ENCODE measurements at places on chromosomes 3 and 15.

DNA sequence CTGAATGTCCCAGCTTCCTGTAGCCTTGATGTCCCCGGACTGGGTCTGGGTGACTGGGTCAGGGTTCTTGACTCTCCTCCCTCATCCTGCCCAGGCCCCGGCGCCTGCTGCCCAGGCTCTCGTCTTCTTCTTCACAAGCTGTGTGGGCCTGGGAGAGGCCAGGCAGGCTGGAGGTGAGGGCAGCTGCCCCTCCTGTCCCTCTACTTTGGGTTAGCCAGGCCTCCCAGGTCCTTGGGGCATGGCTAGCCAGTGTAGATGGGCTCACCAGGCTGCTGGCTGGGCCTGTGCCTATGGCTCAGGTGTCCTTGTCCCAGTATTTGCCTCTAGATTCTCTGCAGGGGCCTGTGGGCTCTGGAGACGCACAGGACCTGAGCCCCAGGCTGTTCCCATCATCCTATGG is 31.8 kb downstream of the TKT start:
- no peak for DNase-seq

DNA sequence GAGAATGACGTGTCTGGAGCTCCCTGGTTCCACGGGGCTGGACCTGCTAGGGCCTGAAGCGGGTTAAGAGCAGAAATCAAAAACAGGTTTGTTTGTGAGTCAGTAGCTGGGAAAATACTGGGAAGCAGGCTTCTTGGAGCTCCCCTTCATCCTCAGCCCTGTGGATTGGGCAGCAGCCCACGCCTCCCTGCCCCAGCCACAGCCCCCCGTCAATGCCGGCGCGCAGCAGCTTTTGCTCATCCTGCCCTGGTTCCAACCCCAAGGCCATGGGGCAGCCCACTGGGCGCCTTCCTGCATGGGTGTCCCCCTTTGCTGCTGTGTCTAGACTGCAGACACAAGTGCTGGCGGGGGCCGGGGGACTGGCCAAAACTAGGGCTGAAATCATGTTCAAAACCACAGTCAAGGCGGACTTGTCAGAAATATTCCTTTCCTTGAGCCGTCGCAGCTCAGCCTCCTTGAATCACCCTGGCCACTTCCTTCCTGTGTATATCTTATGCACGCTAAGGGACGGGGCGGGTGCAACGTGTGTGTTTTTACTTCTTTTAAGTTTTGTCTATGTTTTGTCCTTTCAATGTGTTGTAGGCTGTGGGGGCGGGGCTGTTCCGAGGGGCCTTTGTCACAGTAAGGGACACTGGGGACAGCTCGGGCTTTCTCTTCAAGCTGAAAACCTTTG is 108.1 kb downstream of the KLF13 start:
- no peak for DNase-seq

DNA sequence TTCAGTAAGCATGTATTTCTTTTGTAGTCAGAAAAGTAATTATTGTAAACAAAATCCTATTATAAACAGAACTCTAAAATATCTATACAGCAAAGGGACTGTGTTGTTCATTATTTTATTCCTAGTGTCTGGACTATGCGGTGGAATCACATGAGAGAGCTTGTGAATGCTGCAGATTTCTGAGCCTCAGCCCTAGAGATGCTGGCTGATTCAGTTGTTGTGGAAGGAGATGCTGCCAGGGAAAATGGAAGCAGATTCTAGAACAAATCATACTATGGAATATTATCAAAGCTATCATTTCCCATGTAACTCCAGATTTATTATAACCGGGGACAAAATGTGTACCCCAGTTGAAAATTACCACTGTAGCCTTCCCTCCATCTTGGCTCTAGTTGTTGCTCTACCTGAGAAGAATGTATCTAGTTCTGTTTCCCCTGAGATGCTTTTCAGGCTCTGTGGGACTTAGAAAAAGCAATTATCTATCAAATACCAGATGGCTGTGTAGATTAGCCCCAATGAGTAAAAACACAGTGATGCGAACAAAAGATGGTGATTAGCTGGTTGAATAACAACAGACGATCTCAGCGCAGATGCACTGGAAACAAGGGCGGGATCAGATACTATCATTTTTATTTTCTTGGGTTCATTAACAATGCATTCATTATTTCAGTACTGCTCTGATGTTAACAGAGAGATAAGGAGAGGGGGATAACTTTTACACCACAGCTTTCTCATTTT is 131.3 kb downstream of the TMEM108 start:
- DNase-seq: no peak

DNA sequence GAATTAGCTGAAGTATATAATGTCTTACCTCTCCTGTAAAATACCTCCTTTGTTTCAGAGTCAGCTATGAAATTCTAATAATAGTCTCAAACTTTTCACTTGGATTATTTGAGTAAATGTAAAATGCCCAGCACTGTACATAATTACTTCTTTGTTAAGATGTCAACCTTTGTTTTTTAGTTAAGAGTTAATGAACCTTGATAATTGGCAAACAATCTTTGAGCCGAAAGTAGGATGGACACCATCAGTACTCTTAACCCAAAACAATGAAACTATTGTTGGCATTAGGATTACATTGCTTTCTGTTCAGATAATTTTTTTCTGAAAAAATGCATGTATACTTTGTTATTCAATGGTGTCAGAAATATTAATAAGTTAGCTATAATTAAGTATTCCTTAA is 3.0 kb upstream of the NECTIN3 start:
- DNase-seq: no peak

DNA sequence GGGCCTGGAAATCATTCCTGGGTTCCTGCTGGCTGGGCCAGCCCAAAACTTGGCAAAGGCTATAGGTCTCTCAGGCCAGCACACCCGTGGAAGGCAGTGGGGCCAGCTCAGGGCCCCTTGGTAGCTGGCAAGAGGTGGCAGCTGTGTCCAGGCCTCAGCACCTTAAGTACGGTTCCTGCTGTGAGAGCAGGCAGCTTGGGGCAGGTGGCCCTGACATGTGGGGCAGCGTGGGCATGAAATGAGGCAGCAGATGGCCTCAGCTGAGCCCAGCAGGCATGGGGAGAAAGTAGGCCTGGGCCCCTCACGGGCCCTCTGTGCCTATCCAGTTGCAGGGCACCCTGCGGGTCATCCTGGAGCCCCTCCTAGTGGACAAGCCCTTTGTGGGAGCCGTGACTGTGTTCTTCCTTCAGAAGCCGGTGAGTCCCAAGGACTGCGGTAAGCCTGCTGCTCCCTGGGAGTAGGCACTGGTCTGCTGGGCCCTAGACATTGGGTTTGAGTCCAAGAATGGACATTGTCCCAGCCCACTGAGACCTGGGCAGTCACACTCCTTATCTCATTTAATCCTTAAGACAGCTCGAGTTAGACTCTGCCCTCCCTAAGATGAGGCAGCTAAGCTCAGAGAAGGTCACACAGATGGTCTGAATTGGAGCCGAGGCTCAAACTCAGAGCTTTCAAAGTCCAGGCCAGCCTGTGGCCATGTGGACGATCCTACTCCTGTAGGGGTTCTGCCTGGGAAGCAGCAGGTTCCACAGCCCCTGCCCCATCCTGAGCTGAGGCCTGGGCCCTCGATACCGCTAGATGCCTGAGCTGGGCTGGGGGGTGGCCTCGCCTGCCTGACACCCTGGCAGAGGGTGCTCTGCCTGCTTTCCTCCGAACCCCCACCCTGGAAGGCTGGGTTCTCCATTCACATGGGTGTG is 25.5 kb downstream of the ESYT3 start:
- DNase-seq: no peak

DNA sequence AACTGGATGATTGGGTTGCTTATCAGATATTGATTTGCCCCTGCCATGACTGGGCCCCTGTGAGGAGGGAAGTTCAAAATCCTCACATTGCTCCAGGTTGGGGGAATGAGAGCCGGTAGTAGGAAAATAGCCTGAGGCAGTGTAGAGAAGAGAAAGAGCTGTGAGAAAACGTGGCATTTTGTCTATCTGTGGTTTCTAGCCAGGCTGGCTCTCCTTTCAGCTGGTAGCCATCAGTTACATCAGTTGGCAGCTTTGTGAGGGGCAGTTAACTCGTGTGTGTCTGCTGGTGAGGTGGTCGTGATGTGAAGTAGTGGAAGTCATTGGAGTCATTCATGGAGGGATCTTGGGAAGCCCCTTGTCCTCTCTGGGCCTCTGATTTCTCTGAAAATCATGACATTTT is 5.2 kb downstream of the ESYT3 start:
- no peak for DNase-seq

GRCh38 chr15:98581715-98582114 is 66.6 kb upstream of the IGF1R start:
- no peak for DNase-seq

DNA sequence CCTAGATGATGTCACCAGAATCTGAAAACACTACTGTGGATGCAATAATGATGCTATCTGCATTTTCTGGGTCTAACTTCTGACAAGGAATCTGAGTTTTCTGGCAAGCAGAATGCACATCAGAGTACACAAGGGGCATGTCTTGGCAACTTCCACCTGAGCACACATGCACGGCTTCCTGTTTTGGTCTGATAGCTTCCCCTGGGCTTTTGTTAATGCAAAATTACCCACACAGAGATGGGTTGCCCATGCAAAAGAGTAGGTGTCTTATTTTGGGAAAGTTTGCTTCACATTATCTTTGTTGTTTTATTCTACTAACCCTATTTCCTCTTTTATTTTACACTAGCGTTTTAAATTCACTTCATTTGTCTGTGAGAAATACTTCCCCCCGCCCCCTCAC is 74.2 kb upstream of the SATB1 start:
- no peak for DNase-seq

DNA sequence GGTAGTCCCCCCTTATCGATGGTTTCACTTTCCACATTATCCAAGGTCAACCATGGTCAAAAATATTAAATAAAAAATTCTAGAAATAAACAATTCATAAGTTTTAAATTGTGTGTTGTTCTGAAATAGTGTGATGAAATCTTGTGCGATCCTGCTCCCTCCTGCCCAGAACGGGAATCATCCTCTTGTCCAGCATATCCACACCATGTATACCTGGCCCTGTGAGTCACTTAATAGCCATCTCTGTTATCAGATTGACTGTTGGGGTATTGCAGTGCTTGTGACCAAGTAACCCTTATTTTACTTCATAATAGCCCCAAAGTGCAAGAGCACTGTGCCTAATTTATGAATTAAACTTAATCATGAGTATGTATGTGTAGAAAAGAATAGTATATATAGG is 19.1 kb downstream of the FAM81A start:
- DNase-seq: no peak

- DNase-seq: no peak
These were observed 339.4 kb upstream of the CBLB start for GRCh38 chr3:106208251-106208650.

DNA sequence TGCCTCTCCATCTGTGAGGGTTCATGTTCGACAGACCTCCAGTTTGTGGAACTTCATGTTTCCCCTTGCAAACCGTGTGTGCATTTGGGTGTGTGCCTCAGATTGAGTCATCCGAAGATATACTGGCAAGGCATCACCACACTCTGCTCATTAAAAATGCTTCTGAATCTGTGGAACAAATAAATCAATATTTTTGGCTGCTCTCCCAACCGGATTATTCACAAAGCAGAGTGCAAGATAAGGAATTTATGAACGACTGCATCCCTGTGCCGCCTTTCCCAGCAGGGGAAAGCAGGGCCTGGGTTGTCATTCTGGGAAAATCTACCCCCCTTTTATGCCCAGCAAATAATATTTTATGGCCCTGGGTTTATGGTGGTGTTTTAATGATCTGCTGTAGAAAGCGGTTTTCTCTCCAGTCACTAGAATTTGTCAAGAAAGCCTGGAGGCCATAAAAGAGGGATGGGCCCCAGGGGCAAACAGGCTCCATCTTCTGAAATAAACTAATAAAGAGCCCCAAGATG is 4.2 kb upstream of the WNT5A start:
- DNase-seq: no peak

GRCh38 chr3:32009957-32010356 is 28.4 kb downstream of the ZNF860 start:
- DNase-seq: no peak

DNA sequence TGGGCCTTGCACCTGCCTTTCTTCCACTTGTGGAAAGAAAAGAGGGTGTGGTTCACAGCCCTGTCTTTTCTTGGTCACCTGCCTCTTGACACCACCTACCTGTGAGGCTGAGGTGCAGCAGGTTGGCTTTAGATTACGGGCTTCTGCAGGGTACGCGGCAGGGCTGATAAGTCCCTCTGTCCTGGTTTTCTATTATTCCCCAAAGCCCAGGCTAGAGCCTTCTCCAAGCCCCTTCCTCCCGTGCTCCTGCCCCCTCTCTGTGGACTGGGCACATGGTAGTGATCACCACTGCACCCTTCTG is 44.8 kb upstream of the HACD2 start:
- DNase-seq: no peak

DNA sequence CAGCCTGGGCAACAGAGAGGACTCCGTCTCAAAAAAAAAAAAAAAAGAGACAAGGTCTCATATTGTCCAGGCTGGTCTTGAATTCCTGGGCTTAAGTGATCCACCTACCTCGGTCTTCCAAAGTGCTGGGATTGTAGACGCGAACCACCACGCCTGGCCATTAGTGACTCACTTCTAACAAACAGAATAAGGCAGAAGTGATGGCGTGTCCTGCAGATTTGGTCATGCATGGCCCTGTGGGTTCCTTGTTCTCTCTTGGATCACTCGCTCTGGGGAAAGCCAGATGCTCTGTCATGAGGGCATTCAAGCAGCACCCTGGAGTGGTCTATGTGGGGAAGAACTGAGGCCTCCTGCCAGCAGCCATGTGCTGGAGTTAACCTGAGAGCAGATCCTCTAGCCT is 27.4 kb upstream of the TJP1 start:
- no peak for DNase-seq

DNA sequence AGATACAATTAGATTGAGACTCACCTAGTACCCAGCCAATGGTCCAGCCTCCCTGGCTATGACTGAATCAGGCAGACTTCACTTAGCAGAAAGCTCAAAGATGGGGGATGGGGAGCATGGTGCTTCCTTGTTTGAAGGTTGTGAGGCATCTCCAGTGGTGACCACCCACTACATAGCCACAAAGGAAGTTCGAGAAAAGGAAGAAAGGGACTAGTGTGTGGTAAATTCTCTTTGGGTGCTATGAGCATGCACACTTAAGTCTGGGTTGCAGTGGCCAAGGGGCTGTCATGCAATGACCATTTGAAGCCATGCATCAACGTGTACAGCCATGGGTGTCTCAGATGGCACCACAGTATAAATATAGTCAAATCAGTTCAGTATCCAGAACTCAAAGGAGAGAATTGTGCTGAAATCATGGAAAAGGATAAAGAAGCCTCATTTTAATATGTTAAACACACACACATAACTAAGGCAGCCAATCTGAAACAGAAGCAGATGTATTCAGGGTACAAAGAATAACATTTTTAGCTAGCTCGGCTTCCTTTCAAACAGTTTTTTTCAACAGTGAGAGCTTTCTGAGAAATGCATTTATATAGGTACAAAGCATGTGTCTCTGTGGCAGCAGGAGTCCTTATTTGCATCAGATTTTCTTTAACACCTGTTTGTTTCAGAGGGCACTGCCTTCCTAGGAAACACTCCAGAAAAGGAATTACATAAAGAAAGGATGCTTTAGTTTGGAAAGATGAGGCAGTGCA is 275.5 kb downstream of the GAP43 start:
- no peak for DNase-seq

DNA sequence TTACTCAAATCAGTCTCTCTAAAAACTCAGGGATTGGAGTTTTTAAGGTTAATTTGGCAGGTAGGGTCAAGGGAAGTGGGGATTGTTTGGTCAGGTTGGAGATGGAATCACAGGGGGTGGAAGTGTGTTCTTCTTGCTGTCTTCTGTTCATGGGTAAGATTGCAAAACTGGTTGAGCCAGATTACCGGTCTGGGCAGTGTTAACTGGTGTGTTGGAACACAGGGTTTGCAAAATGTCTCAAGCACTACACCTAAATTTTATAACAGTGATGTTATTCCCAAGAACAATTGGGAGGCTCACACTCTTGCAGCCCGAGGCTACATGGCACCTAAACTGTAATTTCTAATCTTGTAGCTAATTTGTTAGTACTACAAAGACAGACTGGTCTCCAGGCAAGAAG is 425.4 kb downstream of the PLOD2 start:
- DNase-seq: no peak
